Spleen (tissue), 13 donors: ENCODE measurements at places on chromosomes 13 and 19. TPM values are rescaled to one million over a fixed set of nuclear protein-coding genes. Genes with fewer than 3 reads are reported as not detected.

DNA sequence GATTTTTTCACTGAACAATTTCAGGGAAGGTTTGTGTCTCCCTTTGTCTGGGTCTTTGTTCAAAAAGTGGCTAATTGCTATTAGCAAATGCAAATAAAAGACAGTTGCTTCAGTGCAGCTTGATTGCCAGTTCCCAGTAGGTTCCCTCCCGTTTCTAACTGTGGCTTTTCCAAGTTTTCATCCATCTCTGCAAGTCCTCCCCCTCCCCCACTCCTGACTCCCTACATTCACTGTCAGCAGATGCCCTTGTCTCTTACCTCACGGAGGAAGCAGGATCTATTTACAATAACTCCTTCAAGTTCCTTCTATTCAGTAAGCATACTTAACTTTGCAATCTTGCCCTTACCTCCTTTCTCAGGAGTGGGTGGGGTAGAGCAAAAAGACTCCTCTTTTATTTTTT lies 55.4 kb upstream of the SCEL start:
- no peak overlapping the region for H3K27ac ChIP-seq
- DNase-seq, result no peak
- H3K4me3 ChIP-seq, result no peak overlapping the region

DNA sequence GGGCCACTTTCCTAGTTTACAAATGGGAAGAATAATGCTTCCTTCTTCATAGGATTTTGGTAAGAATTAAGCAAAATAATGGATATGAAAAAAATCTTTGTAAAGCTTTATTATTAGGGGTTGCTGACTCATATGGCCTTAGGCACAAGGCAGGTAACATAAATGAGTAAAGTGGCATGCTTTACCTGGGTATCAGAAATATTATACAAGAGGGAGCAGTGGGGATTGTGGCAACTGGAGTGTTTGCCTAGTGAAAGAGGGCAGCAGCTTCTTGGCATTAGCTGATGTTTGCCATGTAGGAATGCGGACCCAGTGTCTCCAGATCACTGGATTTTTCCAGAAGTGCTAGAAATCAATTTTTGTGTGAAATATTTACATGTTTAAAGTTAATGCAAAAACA lies 19.5 kb downstream of the WDFY2 start:
- no peak overlapping the region for H3K27ac ChIP-seq
- no peak overlapping the region for H3K4me3 ChIP-seq
- DNase-seq, result no peak
- no peaks in the 10 kb centered on the region for H3K27me3 ChIP-seq
- no peaks in the 10 kb centered on the region for H3K36me3 ChIP-seq

DNA sequence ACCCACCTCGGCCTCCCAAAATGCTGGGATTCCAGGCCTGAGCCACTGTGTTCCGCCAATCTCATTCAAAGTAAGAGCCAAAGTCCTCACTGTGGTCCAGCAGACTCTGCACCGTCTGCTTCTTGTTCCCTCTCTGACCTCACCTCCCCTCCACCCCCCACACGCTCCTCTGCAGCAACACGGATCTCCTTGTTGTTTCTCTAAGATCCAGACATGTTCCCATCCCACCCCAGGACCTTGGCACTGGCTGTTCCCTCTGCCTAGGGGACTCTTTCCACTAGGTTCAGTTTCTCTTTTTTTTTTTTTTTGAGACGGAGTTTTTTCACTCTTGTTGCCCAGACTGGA lies 38.4 kb downstream of the LTBP4 start:
- DNase-seq, result no peak
- no peak overlapping the region for H3K27ac ChIP-seq
- H3K27me3 ChIP-seq, result no peaks in the 10 kb centered on the region
- no peak overlapping the region for H3K4me3 ChIP-seq

The CEACAM20 gene
- total RNA-seq, result not detected

GRCh38 chr13:83372786-83373185 lies 509.5 kb downstream of the SLITRK1 start:
- no peak overlapping the region for H3K27ac ChIP-seq
- H3K27me3 ChIP-seq, result no peaks in the 10 kb centered on the region
- DNase-seq, result no peak
- H3K36me3 ChIP-seq, result no peaks in the 10 kb centered on the region

The OR10H1 gene
- not detected for total RNA-seq

The PRSS57 gene
- 0.47 TPM for total RNA-seq

DNA sequence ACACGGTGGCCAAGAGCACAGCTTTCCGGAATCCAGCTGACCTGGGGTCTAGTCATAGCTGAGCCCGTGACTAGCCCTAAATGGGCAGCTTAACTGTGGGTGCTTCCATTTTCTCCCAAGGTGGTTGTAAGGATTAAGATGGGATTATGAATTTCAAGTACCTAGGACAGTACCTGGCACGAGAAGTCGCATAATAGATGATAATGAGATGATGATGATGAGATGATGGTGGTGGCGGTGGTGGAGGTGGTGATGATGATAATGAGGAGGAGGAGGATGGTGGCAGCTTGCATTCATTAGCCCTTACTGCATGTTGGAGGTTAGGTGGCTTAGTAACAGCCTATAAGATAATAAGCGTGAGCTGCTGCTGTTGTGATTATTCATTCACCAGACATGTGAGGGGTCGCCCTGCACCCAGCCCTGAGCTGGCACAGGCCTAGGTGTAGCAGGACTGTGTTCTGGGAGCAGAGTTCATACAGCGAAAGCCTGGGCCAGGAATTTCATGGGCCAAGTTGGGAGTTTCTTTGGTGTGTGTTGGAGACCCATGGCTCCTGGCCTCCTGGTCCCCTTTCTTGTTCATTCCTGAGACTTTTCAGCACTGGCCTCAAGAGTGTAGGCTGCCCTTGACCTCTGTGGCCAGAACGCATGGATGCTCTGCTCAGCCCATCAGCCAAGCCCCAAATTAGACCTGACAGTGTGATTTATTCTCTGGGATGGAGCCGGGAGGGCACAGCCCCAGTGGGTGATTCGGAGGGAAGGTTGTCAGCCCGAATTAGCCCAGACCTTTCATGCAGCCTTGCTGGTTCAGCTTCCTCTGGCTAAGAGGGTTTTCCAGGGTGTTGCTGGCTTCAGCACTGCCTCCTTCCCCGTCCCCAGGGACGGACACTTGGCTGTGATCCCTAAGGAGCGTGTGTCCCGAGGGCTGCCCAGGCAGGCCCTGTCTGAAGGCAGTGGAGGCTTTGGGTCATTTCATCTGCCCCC lies 128.8 kb downstream of the SIPA1L3 start:
- DNase-seq, result no peak
- no peaks in the 10 kb centered on the region for H3K27me3 ChIP-seq
- H3K27ac ChIP-seq, result no peak overlapping the region
- H3K36me3 ChIP-seq, result no peaks in the 10 kb centered on the region

DNA sequence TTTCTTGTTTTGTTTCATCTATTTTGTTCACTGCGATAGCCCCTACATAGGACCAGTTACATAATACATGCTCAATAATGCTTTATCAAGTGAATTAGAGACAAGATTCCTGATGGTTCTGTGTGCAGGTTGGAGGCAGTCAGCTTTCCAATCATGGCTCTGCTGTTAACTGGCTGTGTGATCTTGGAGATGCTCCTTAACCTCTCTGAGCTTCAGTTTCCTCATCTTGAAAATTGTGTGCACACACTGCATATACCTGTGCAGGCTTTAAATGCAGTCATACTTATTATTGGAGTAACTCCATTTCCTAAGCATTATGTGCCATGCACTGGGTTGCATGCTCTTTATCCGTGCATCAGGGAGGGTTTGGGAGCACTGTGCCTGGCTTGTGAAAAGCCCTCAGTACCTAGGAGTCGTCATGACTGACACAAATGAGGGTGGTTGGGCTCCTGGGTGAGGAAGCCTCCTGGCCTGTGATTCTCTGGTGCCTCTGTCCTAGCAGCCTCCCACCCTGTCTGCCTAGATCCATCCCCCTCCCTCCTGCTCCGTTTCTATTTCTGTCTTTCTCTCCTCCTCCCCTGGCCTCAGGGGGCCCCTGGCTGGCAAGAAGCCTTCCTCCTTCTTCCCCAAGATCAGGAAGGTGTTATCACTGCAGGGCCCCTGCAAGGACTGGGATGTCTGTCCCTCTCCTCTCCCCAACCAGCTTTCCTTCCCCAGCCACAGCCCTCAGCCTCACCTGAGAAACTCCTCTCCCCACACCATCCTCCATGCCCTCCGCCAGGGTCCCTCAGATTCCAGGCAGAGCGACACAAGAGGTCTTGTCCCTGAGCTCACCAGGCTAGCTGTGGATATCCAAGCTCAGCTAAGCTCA lies 8.7 kb downstream of the IFNL1 start:
- H3K4me3 ChIP-seq, result no peak overlapping the region
- no peaks in the 10 kb centered on the region for H3K4me1 ChIP-seq
- H3K36me3 ChIP-seq, result peaks cover 16% of the 10 kb centered on the region

DNA sequence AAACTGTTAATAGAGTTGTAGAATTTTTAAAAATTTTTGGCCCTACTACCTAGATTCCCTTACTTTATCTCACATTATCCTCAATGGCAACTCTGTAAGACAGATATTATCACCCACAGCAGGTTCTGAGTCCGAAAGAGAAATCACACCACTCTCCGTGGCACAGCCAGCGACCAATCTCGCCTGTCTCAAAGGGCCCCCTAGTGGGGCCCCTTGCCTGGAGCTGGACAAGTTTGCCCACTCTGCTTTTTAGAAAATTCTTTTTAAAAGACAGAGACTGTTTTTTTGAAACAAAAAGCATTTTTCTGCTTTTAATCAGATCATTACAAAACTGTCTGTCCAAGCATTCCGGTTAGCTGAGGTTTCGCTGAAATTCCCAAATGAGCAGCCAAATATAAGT lies 21.7 kb downstream of the PHF11 start:
- no peaks in the 10 kb centered on the region for H3K4me1 ChIP-seq
- H3K4me3 ChIP-seq, result no peak overlapping the region
- H3K27ac ChIP-seq, result no peak overlapping the region
- DNase-seq, result no peak
- H3K27me3 ChIP-seq, result no peaks in the 10 kb centered on the region

GRCh38 chr13:23433171-23434153 lies at the start of gene SACS:
Gene SACS (minus strand): TSS chr13:23433702. CDS start chr13:23411239, 22,463 bp downstream.
- DNase-seq, result no peak
- no peaks in the 10 kb centered on the region for H3K4me1 ChIP-seq
- no peaks in the 10 kb centered on the region for H3K36me3 ChIP-seq
- no peaks in the 10 kb centered on the region for H3K27me3 ChIP-seq
- peak within 1 kb of the TSS; percentile 43 for H3K27ac ChIP-seq

The RGCC gene
- total RNA-seq, result 30.2 TPM
